ENCODE measurements at places on chromosomes 3 and 15.

DNA sequence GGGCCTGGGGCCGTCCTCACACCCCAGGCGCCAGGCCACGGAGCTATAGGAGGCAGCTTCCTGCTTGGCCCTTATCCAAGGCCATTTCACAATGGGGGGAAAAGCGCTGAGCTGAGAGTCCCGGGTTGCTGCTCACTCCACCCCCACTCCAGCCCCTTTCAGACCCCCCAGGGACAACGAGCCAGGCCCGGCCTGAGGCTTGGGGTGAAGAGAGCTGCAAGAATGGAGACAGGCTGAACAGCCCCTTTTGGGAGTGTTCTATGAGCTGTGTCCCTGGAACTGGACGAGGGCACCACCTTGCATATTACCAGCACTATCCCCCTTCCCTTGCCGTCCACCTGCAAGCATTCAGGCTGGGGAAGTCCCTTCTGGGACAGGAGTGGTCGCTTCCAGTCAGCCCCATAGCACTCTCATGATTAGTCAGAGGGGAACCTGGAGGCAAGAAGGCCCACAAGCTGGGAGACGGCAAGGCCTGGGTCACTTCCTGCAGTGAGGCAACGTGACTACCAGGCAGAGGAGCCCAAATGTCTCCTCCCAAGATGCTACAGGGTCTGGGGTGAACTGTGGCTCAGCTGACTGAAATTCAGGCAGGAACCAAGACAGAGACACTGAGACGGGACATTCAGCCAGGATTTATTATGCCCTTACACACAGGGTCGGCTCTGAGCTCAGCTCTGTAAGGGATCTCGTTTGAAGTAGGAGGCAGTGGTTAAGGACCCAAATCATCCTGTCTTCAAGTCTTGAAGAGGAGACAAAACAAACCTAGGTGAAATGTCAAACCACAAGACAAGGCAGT, 8.6 kb upstream of the SRP14 start:
- peak; percentile 45 for DNase-seq

DNA sequence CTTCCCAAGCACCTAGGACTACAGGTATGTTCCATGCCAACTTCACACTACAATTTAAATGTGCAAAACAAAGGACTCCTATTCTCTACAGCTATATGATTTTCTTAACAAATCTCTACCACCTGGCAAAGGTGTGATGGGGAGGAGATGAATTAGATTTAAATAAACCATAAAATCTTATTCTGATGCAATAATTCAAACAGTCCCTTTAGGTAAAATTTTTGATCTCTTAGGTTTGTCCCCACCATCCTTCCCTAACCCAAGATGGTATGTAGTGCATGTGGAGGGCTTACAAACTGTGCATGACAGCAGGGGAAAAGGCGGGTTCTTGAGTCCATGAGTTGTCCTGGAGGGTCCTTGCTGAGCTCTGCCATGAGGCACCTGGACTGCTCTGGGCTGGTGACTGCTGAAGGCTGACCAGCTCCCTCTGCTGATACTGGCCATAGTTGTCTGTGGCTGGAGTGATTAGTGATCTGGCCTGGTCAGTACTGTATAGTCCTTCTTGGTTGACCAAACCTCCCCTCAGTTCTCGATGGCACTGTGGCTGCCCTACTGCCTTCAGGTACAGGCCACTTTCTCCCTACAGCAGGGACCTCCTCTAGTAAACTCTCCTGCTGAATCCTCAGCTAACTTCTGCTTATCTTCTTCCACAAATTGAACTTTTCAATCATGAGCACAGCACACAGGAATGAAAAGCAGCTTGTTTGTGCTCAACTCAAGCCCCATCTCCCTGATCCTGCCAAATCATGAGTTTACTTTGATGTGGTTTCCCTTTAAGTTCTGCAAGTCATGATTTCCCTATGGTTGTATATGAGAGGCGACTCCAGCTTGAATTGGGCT, 30.1 kb downstream of the CFAP161 start:
- peak; percentile 54 for DNase-seq

GRCh38 chr15:74826921-74827320, 494 bp downstream of the CPLX3 start:
- DNase-seq = no peak

- DNase-seq = peak; percentile 2
These were observed 28.7 kb downstream of the ALDH1L1 start for GRCh38 chr3:126151562-126152302.

DNA sequence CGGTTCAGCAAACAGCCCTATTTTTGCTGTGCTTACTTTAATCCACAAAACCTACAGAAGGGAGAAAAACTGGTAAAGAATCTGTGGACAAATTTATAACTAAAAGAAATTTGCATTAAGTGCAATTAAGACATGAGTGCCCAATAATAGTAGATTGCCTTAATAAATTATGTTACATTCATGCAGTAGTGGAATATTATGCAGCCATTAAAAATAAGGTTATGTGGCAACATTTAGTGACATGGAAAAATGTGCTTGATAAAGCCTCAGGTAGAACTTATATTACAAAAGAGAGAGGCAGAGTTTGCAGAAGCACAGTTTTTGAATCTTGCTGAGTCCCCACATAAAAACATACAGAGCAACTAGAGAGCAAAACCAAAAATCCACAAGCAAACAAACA, 253.0 kb downstream of the FOXP1 start:
- no peak for DNase-seq

- no peak for DNase-seq
These were observed 66.7 kb downstream of the PLD1 start for GRCh38 chr3:171743327-171744157.
